Thoracic aorta (tissue), 2 donors: ENCODE measurements at places on chromosomes 5 and 9.

DNA sequence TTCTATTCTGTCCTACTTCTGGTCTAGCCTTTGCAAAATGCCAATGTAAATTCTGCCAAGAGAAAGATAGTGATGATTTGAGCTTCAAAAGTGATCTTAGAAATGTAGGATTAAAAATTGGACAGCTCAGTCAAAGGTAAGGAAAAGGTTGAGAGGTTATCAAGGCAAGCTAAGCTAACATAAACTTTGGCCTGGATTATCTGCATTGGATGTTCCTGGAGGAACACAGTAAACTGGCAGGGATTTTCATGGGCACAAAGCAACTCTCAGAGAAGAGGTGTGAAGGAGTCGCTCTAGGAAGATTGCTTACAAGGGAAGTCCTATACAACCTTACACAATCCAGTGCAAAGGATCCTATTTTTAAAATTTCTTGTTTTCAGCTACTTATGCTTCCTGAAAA lies 115.2 kb downstream of the JAKMIP2 start:
- no peaks in the 10 kb centered on the region for H3K27me3 ChIP-seq
- no peaks in the 10 kb centered on the region for H3K36me3 ChIP-seq
- H3K4me3 ChIP-seq = no peak overlapping the region
- no peak overlapping the region for H3K27ac ChIP-seq
- H3K4me1 ChIP-seq = peaks cover 16% of the 10 kb centered on the region
- DNase-seq = no peak

- no peak for DNase-seq
- H3K27me3 ChIP-seq = no peaks in the 10 kb centered on the region
- no peaks in the 10 kb centered on the region for H3K4me1 ChIP-seq
- H3K27ac ChIP-seq = no peak overlapping the region
- no peaks in the 10 kb centered on the region for H3K36me3 ChIP-seq
These were observed 208.9 kb upstream of the PRR16 start for GRCh38 chr5:120255214-120255613.

DNA sequence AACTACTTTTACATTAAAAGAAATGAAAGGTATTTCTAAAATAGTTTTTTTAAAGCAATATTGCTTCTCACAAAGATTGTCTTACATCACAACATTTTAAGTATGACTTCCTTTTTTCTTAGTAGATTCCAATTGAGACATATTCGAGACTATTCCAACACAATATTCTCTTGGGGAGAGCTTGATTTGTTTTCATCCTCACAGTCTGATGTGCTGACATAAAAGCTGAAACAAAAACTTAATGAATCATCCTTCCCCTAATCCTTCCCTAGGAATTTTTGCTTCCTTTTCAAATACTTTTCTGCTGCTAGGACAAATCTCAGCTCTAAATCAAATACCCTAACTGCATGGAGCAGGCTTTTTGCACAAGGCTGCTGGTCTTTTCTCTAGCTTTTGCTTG lies 245.8 kb upstream of the MAP3K1 start:
- DNase-seq = no peak
- peaks cover 16% of the 10 kb centered on the region for H3K4me1 ChIP-seq
- H3K4me3 ChIP-seq = no peak overlapping the region
- H3K36me3 ChIP-seq = no peaks in the 10 kb centered on the region
- no peak overlapping the region for H3K27ac ChIP-seq
- H3K27me3 ChIP-seq = no peaks in the 10 kb centered on the region

DNA sequence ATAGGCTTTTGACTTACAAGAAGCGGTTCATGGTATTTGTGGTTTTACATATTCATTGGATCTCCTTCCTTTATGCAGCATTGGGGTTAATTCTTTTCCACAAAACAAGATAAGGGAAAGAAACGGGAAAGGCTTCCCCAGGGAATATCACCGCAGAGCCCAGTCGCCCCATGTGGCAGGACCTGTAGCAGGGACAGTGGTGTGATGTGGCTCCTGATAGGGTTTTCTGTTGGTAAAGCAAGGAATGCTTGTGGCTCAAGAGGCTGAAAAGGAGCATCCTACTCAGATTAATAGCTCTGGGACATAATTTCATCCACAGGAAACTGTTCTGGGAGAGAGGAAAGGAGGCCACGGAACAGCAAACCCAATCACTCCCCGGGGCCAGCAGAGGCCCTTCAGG lies 699.9 kb downstream of the MTRR start:
- no peak overlapping the region for H3K27ac ChIP-seq
- no peaks in the 10 kb centered on the region for H3K27me3 ChIP-seq
- H3K4me1 ChIP-seq = no peaks in the 10 kb centered on the region
- DNase-seq = no peak

DNA sequence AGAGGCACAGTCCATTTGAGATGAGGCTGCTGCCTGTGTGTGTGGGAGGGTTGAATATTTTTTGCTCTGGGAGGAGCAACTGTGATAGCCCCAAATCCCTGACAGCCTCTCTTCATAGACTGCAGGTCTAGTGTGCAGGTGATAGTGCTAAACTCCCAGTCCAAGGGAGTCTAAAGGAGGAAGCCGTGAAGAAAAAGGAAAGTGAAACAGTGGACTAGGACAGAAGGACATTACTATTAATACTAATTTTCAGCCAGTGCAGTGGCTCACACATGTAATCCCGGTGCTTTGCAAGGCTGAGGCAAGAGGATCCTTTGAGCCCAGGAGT lies 295.0 kb downstream of the PDE4D start:
- DNase-seq = no peak
- H3K4me1 ChIP-seq = peaks cover 3% of the 10 kb centered on the region
- peak overlapping the region; percentile 56 for H3K4me3 ChIP-seq
- no peaks in the 10 kb centered on the region for H3K36me3 ChIP-seq
- H3K27ac ChIP-seq = no peak overlapping the region
- H3K27me3 ChIP-seq = no peaks in the 10 kb centered on the region

- peak within 1 kb of the TSS; percentile 93 for H3K4me3 ChIP-seq
- H3K27ac ChIP-seq = no peak within 1 kb of the TSS
- H3K27me3 ChIP-seq = no peaks in the 10 kb centered on the region
- no peak for DNase-seq
- peaks cover 5% of the 10 kb centered on the region for H3K36me3 ChIP-seq
These were observed at the start of gene DPP7 for GRCh38 chr9:137114613-137115393. TSS of gene DPP7 (minus strand) at chr9:137114733. CDS start at chr9:137114713, 20 bp downstream.

GRCh38 chr9:84894859-84895258 lies 225.3 kb downstream of the NTRK2 start:
- no peak for DNase-seq
- H3K27ac ChIP-seq = no peak overlapping the region
- no peaks in the 10 kb centered on the region for H3K4me1 ChIP-seq
- no peaks in the 10 kb centered on the region for H3K36me3 ChIP-seq
- no peaks in the 10 kb centered on the region for H3K27me3 ChIP-seq

DNA sequence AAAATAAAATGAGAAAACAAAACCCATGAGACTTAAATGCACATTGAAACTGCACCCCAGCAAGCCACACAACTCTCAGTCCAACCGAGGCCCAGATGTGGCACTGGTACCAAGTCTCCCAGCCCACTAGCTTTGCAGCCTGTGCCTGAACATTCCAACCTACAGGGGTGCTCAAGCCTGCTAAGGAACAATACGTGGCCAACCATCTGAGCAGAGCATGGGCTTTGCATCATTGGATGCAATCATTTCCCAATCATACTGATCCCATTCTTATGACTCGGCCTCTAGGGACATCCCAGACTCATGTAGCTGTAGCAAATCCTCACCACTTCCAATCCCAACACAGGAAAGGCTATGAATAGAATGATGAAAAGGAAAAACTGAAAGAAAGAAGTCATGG lies 297.2 kb downstream of the SPOCK1 start:
- H3K27me3 ChIP-seq = no peaks in the 10 kb centered on the region
- no peak overlapping the region for H3K4me3 ChIP-seq
- DNase-seq = no peak
- H3K36me3 ChIP-seq = no peaks in the 10 kb centered on the region

- peaks cover 67% of the 10 kb centered on the region for H3K4me1 ChIP-seq
- no peak overlapping the region for H3K27ac ChIP-seq
- no peak for DNase-seq
- no peaks in the 10 kb centered on the region for H3K27me3 ChIP-seq
- H3K36me3 ChIP-seq = no peaks in the 10 kb centered on the region
- peak overlapping the region; percentile 31 for H3K4me3 ChIP-seq
These were observed 85.7 kb downstream of the AMBP start for GRCh38 chr9:113992276-113992951.

DNA sequence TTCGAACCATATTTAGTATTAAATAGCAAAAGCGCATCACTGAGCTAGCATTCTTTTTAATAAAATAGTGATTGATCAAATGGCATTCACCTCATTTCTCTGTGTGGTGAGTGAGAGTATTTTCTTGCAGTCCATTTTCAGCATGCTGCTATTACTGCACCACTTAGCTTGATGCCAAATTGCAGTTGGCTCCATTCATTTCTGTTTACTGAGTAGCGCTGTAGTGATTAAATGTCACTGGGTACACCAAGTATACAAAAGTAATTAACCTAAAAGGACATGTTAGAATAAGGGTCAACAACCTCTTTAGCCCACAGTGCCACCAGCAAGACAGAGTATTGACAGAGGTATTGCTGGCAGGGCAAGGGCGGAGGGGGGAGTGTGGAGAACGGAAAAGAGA lies 122.0 kb downstream of the TLE4 start:
- H3K27me3 ChIP-seq = no peaks in the 10 kb centered on the region
- no peak overlapping the region for H3K4me3 ChIP-seq
- DNase-seq = no peak
- H3K27ac ChIP-seq = no peak overlapping the region
- H3K4me1 ChIP-seq = no peaks in the 10 kb centered on the region

- H3K27me3 ChIP-seq = no peaks in the 10 kb centered on the region
- no peak for DNase-seq
- H3K27ac ChIP-seq = no peak overlapping the region
- H3K36me3 ChIP-seq = no peaks in the 10 kb centered on the region
- H3K4me1 ChIP-seq = no peaks in the 10 kb centered on the region
These were observed 286.1 kb upstream of the IRX4 start for GRCh38 chr5:2168601-2169429.

GRCh38 chr5:59559323-59559722 lies 334.2 kb downstream of the PDE4D start:
- peaks cover 4% of the 10 kb centered on the region for H3K4me1 ChIP-seq
- no peak for DNase-seq
- H3K27me3 ChIP-seq = no peaks in the 10 kb centered on the region
- no peak overlapping the region for H3K4me3 ChIP-seq
- H3K36me3 ChIP-seq = no peaks in the 10 kb centered on the region

DNA sequence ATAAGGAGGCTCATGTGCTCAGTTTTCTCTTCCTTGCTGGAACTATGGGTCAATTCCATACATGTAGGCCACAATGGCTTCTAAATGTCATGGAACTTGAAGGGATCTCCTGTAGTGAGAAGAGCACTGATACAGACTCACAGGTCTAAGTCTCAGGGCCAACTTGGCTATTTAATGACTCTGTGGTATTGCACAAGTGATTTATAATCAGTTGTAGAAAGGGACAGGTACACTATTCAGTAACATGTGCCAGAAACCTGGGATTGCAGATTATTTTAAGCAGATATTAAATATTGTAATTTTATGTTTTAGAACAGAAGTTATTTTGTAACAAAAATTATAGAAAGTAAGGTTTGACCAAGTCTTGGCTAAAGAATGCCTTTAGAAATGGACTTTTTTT lies 241.5 kb upstream of the PIK3R1 start:
- peaks cover 22% of the 10 kb centered on the region for H3K4me1 ChIP-seq
- no peak for DNase-seq
- no peaks in the 10 kb centered on the region for H3K36me3 ChIP-seq
- no peaks in the 10 kb centered on the region for H3K27me3 ChIP-seq
- H3K27ac ChIP-seq = no peak overlapping the region

DNA sequence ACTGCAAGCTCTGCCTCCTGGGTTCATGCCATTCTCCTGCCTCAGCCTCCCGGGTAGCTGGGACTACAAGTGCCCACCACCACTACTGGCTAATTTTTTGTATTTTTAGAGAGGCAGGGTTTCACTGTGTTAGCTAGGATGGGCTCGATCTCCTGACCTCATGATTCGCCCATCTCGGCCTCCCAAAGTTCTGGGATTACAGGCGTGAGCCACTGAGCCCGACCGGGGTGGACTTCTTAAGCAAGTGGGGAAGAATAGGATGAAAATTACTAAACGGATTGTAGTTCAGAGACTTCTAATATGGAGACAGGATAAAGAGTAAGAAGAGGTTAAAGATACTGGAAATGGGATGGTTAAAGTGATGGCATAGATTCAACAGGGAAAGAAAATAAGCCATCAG lies 132.3 kb upstream of the IRX2 start:
- no peak for DNase-seq
- H3K4me3 ChIP-seq = no peak overlapping the region
- H3K27ac ChIP-seq = no peak overlapping the region
- no peaks in the 10 kb centered on the region for H3K4me1 ChIP-seq
- H3K36me3 ChIP-seq = no peaks in the 10 kb centered on the region

DNA sequence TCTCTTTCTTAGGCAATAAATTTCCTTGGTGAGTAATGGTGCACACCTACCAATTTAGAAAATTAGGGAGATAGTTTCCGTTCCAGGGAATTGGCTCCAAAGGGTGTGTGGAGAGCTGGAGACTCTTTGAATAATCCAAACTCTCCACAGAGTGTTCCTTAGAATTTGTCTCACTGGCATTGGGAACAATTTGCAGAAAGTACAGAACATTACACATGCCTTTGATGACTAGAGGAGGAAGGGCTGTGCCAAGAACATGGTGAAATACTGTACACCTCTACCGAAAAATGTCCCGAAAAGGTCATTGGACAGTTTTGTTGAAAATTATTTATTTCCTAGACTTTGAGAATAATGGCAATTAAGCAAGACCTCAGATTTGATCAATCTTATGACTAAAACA lies 214.2 kb upstream of the MPDZ start:
- H3K27ac ChIP-seq = peak overlapping the region; percentile 69
- no peak for DNase-seq
- no peak overlapping the region for H3K4me3 ChIP-seq

GRCh38 chr5:20028506-20028905 lies 40.5 kb upstream of the CDH18 start:
- no peak overlapping the region for H3K4me3 ChIP-seq
- no peaks in the 10 kb centered on the region for H3K36me3 ChIP-seq
- H3K27me3 ChIP-seq = no peaks in the 10 kb centered on the region
- DNase-seq = no peak
- H3K27ac ChIP-seq = no peak overlapping the region

DNA sequence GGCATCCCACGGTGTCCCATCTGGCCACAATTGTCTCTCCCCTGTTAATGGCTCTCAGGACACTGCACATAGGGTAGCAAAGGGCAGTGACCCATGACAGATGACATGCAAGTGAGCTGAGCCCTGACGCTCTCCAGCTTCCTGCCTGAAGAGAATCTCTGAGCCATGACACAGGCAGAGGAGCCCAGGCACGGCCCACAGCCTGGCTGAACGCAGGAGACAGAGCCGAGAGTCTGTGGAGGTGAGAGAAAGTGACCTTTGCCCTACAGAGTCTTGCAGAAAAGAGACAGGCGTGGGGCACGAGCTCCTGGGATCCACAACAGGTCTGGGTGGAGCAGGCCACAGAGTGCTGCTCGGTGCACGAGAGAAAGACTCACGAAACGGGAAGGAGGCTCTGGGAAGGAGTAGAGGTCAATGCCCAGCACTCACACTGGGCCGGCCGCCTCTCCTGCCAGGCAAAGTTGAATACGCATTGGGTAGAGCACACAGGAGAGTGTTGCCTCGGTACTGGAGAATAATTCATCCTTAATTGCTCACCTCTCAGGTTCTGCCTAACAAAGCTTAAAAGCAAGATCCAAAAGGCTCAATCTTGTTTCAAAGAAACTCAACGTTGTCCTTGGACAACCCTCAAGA lies 90.3 kb downstream of the MRPL36 start:
- H3K27me3 ChIP-seq = no peaks in the 10 kb centered on the region
- no peaks in the 10 kb centered on the region for H3K4me1 ChIP-seq
- no peaks in the 10 kb centered on the region for H3K36me3 ChIP-seq
- no peak overlapping the region for H3K27ac ChIP-seq

GRCh38 chr9:126611193-126611591 lies 2.5 kb upstream of the LMX1B start:
- no peak overlapping the region for H3K27ac ChIP-seq
- no peak for DNase-seq
- H3K27me3 ChIP-seq = peaks cover 10% of the 10 kb centered on the region
- H3K36me3 ChIP-seq = no peaks in the 10 kb centered on the region
- H3K4me1 ChIP-seq = peaks cover 14% of the 10 kb centered on the region
